ENCODE measurements at places on chromosomes 3 and 15.

- DNase-seq, result no peak
These were observed 28.5 kb downstream of the TRIM42 start for GRCh38 chr3:140706360-140706759.

DNA sequence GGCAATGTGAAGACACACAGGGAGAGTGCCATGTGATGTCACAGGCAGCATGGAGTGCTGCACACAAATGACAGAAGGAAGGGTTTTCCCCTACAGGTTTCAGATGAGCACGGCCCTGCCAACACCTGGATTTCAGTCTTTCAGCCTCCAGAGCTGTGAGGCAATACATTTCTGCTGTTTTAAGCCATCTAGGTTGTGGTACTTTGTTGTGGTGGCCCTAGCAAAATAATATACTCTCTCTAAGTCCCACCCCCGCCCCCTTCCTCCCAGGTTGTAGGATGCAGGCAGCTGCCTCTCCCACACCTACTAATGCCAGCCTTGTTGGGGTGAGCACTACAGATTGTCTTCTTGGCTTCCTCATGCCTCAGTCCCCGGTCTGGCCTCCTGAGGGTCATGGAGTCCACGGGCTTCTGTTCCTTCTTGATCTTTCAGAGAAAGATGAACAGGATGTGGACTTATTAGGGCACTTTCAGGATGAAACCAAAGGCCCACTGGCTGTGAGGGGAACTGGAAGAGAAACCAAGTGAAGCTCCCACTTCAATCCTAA is 180.0 kb downstream of the CD47 start:
- DNase-seq, result no peak

DNA sequence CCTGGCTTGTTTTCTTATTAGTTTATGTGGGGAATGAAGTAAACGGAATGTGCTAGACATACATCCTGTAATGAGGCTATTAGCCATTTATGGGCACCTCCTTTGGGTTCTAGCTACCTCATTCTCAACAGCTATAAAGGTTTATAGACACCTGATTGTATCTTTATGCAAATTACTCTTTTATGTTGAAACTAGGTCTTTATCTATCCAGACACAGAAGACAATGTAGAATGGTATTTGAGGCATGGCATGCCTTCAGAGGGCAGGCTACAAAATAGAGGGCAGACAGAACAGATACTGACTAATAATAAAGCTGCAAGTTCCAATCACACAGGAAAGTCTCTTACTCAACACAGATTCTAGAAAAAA is 27.1 kb downstream of the TBC1D2B start:
- no peak for DNase-seq

GRCh38 chr3:31322460-31322859 is 210.3 kb upstream of the STT3B start:
- DNase-seq, result no peak

- no peak for DNase-seq
These were observed 3.1 kb downstream of the KLHDC8B start for GRCh38 chr3:49174397-49174985.

GRCh38 chr3:11346416-11346815 is 74.2 kb downstream of the ATG7 start:
- no peak for DNase-seq

DNA sequence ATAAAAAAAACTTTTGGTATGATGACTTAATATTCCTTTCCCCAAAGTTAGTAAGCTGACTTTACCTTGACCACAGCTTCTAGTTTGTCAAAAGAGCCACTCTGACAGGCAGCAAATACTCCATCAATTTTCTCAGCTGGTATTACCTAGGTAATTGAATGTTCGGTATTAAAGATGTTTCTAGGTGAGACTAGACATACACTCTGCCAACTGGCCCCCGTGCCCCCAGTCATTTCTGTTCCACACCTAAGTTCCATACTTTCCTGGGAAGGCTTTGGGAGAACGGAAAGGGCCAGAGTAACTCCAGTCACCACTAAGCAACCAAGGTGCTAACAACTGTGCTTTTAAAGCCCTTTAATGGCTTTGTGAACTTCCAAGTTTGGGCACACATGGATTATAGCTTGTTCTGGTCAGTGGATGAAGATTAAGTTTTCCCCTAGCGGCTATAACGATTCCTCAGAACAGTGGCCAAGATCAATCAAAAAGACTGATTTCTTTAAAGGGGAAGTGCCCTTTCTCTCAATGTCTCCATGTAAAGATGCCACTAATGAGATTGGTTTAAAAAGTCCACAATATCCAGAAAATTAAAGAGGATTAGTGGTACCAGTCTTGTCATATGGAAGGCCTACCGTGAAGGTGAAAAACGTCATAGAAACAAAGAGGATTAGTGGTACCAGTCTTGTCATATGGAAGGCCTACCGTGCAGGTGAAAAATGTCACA is 7.0 kb downstream of the EIF4A2 start:
- DNase-seq, result no peak

GRCh38 chr15:48304398-48304797 is 26.8 kb upstream of the DUT start:
- no peak for DNase-seq

GRCh38 chr15:52362497-52362896 is 66.9 kb upstream of the MYO5C start:
- DNase-seq, result no peak

- DNase-seq, result no peak
These were observed 2.1 kb downstream of the TLE3 start for GRCh38 chr15:70095408-70096214.

DNA sequence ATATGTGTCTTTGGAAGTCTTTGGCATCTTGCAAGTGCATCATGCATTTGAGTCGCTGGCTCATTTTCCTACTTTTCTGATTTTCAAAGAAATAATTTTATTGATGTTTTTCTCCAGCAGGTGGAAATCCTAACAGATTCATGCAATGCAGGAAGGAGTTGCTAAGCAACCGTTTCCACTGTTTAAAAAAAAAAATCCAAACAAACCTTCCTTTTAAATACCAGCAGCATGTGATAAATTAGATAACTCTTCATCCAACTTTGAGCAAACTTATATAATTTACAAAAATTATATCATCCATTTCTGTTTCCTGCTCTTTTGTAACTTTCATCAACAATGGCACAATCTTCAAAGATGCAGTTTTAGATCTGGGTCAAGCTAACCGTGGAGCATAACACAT is 364.1 kb downstream of the MFSD1 start:
- DNase-seq, result no peak

- DNase-seq, result no peak
These were observed 10.7 kb downstream of the SLC6A20 start for GRCh38 chr3:45785605-45786150.

DNA sequence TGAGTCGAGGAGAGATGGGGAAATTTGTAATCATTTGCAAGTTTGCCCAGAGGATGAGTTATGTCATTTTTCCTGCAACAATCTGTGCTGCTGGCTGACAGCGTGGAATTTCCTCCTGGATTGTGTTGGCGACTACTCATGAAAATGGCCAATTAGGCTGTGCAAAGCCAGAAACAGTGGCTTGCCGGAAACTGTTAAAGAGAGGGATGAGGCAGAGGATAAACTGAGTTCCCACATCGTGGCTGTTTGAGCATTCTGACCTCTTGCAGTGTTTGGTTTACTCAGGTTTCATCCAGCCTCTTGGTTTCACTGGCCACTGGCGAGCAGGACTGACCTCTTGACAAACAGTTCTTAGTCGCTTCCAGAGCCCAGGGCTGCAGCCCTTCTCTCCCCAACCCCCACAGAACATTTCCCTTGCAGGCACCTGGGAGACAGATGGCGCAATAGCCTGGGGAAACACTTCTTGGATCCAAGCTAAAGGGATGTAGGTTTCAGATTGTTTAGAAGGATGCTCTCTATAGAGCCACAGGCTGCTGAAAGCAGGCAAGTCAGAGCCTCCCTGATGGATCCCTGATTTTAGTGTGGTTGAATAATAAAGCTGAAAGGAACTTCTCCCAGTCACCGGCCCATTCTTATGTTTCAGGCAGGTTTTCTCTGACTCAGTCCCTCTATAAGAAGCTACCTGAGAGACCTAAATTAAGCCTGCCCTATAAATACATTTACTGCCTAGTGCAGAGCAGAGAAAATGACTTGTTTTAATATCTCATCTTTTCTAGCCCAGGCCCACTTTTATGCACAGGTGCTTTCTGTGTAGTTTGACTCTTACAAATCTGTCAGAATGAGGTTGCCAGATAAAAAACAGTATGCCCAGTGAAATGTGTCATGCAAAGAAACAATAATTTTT is 92.8 kb upstream of the UBE2E1 start:
- no peak for DNase-seq

- DNase-seq, result no peak
These were observed 13.9 kb downstream of the PHLDB2 start for GRCh38 chr3:111872979-111873378.

DNA sequence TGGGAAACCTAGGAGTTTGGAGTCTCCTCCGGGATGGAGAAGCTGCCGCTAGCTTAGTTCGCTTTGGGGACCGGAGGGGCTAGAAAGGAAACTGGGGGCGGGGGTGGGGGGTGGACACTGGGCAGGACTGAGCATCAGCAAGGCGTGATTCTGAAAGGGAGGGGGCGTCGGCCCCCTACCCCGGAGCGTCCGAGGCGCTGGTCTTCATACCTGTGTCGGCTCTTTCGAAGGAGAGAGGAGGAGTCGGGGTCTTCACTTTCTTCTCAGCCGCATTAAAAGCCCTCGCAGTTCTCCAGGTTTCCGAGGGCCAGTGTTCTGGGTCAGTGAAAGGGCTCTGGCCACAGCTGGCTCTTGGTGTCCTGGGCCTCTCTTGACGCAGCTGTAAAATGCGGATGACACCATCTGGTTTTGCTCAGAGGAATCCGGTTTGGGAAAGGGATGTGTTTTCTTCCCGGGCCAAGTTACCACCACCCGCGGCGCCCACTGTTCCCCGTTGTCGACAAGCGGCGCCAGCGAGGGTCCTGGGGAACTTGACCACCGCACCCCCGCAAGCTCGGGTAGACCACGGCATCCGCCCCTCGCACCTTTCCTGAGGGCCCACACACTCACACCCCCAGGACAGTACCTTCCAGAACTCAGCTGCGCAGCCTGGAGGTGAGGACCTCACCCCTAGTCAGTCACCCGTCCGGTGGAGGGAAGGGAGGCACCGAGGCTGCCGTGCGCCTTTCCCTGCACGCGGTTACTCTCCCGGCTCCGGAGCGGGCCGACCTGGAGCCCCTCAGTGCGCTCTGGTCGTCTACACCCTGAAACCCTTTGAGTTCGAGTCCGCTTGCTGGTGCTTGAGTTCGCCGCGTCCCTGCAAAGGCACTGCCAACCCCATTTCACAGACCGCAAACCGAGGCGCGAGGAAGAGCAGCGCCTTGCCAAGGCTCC is 660 bp downstream of the CCK start:
- no peak for DNase-seq

- no peak for DNase-seq
These were observed 897.6 kb upstream of the NR2F2 start for GRCh38 chr15:95432878-95433405.

DNA sequence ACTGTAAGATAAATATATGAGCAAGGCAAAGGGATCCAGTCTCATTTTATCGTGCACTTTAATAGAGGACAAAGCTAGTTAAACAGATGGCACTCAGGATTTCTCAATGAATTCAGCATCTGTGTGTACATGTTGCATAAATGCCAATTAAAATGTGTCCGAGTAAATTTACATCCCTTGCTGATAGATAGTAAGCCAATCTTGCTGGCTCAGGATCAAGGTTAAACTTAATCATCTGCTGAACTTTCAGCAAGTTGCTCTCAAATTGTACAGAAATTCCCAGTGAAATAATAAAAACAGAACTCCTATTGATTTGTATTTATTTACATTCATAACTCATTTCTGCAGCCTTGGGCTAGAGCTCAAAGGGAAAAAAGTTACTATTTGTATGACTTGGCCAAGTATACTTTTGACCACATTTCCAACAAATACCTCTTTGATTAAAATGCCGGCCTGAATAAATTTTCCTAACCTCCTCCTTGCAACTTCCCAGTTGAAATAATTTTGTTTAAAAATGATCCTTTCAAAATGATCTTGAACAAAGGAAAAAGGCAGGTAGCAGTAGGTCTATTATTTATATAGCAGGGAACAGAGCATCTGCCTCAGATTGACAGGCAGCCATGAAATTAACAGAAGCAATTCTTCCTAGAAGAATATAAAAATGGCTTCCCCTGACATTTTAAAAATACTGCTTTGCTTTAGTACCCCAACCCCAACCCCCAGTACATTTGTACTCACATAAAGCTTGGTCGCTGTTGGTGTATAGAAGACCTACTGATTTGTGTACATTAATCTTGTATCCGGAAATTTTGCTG is 1001.9 kb downstream of the ROBO1 start:
- DNase-seq, result no peak

DNA sequence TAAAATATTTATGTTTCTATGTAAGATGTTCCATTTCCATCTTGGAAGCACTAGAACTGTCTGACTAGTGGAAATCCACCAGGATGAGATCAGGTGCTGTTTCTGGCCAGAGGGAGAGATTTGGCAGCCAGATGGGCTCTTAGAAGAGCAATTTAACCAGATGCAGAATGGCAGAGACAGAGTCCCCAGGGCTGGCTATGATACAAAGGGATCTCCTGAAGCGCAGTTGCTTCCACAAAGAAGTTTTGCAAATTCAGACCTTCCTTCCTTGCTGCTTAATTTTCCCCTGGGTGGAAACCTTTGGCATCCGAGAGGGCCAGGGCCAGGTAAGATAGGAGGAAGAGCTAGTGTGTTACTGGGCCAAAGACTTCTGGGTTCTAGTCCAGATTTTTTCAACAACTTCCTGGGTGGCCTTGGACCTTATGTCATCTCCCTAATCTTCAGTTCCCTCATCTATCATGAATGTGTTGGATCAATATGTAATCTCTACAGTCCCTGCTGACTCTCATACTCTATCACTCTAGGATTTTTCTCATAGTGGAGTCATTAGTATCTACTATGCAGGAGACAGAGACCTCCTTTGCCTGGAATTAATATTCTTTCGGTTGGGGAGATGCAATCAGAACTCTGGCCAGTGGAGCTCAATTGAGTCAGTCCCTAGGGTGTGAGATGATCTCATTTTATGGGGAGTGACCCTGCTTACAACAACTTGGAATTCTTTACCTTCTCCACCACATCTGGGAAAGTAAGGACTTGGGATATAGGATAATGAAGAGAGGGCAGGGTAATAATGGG is 41.1 kb upstream of the NDUFB4 start:
- no peak for DNase-seq

- DNase-seq, result no peak
These were observed 208.0 kb downstream of the NR2F2 start for GRCh38 chr15:96538491-96538890.

DNA sequence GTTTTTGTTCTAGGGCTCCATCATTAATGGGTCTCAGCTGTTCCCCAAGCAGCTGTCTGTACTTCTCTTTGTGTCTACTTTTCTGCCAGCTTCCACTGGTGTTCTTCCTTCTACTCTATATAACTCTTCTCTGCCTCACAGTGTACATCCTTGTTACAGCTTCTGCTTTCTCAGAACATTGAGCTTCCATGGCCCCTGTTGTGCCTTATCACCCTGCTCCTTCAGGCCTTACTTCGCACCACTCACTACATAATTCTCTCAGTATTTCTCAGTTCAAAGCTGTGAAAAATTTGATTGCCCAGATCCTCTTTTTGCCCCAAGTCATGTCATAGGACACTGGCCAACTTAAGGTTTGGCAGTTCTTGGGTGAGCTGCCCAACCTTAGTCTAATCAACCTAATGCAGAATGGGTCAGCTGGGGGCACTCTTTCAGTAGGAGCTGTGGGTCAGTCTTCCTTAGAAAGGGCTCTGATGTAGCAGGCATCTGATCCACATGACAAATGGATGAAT is 28.9 kb downstream of the CSTA start:
- DNase-seq, result no peak

GRCh38 chr15:95017666-95018328 is 786.4 kb downstream of the MCTP2 start:
- no peak for DNase-seq
